CD4-positive, alpha-beta T cell (primary cell): ENCODE measurements at places on chromosomes 12 and 14. TPM values are rescaled to one million over a fixed set of nuclear protein-coding genes. Genes with fewer than 3 reads are reported as not detected.

Gene REP15
- not detected for total RNA-seq

Gene CELA1
- 1.2 TPM for total RNA-seq

Gene NOVA1
- not detected for total RNA-seq

Gene GRIN2B
- total RNA-seq = not detected

Gene RNASE7
- not detected for total RNA-seq

Gene TTC9
- total RNA-seq = 7.0 TPM

DNA sequence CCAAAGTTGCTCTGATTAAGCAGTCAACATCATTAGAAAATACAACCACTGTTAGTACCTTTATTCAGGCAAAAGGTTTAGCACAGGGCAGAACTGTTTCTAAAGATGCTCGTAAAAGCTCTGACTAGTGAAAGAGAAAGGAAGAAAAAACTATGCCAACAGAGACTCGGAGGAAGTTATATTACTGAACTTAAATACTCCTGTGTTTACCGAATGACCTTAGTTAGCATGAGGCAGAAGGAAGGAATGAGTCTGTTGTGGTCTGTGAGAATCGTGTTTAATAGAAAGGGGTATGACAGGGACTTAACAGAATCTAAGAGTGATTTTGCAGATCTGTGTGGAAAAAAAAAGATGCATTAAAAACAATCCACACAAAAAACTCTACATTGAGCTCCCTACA is 84.1 kb upstream of the OVCH1 start:
- DNase-seq = no peak

DNA sequence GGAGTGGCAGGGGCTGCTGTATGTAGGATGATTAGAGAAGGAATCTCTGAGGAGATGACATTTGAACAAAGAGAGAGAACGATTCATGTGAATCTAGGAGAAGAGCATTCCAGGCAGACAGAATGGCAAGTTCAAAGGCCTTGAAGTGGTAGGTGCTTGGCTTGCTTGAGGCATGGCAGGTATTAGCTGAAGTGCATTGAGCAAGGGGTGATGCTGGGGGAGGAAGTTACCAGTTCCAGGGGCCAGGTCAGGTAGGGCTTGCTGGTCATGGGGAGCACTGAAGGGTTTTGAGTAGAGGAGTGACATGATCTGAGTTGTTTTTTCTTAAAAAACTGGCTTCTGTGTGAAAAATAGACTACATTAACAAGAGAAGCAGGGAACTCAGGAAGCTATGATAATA is 71.8 kb downstream of the SPATS2 start:
- no peak for DNase-seq

DNA sequence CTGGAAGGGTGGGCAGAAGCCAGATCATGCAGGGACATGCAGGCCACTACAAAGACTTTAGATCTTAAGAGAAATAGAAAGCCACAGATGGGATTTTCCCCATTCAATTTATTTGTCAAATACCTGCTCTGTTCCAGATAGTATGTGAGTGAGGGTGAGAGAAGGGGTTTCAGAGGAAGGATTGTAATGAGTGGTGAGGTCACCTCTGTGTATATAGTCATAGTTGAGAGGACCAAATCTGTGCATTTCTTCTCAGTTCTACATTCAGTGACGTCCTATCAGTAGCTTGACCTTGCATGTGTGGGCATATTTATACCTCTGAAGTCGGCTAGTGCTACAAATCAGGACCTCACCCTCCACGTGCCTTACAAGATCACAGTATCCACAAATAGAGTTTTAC is 31.2 kb upstream of the RBM19 start:
- no peak for DNase-seq

- no peak for DNase-seq
These were observed 8.7 kb downstream of the SLC11A2 start for GRCh38 chr12:51017452-51017851.

DNA sequence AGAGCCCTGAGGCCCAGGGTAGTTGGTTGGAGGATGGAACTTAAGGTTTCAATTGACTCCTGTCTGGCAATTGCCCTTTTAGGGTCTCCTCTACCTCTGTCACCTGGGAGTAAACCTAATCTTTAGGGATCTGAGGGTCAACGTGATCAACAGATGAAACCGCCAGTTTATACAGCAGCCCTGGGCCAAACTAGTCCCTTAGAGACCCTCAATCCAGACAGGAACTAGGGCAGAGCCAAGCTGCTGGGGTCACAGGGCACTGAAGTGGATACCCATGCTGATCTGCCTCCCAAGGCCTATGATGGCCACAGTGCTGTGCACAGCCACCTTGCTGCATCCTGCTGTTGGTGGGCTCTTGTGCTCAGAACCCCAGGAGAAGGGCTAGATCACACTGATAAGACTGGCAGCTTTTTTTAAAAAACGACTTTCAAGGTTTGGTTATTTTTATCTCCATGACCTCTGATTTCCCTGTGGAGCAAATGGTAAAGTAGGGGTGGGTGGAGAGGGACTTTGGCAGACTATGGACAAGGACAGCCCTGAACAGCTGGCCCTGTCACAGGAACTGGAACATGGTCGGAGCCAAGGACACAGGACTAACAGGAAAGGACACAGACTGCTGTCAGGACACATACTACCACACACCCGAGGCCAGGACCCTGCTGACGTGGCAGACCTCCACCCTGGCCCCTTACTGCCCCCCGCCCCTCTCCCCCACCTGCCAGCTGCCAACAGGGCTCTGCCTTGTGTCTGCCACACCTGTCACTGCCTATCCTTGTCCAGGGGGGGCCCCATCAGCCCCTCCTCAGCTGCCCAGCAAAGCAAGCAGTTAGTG is 474 bp downstream of the FITM1 start:
- no peak for DNase-seq

GRCh38 chr14:103195828-103196615 is 72.8 kb downstream of the TNFAIP2 start:
- no peak for DNase-seq

DNA sequence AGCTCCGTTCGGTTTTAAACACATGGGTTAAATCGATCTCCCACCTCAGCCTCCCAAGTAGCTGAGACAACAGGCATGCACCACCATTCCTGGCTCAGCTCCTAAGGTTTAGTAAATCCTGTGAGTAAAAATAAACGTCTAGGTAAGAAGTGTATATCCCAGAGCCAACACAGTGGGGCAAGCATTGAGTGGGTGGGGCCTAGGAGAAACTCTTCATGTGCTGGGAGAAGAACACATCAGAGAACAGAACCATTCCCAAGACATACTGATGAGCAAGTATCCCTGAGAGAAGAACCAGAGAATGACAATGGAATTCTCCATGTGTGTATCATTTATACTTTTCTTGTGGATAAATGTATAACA is 86.3 kb downstream of the SEC23A start:
- DNase-seq = no peak

DNA sequence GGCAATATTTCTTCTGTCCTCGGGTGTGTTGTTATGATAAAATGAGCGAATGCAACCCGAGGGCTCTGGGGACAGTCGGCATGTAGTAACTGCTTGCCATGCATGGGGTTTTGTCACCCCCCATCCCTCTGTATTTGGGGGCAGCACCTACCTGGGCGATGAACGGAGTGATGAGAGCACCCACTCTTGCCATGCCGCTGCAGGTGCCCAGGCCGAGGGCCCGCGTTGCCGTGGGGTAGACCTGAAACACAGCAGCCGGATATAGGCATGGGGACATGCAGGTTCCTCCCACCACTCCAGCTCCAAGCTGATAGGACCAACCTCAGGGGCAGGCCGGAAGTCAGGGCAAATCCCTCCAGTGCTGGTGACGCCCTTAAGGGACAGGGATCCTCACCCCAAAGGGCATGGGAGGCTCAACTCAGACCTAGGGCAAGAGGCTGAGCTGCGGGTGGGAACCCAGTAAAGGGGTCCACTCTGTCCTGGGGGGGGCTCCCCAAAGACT is 35.8 kb downstream of the DAO start:
- DNase-seq = no peak

DNA sequence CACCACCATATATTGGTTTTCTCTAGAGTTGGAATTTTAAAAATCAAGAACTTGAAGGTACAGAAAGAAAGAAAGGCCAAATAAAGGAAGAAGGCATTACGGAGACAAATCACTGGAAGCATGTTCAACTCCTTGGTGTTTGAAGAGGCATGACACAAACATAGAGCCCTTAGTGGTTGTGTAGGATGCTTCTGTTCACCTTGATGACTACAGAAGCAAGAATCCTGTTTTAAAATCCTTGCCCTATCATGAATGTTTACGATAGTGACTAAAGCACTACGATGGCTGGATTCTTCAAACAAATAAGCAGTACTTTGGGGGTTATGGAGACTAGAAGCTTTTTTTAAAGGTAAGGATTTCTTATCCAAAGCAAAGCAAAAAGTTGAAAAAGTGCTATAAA is 10.3 kb upstream of the ISM2 start:
- DNase-seq = no peak

DNA sequence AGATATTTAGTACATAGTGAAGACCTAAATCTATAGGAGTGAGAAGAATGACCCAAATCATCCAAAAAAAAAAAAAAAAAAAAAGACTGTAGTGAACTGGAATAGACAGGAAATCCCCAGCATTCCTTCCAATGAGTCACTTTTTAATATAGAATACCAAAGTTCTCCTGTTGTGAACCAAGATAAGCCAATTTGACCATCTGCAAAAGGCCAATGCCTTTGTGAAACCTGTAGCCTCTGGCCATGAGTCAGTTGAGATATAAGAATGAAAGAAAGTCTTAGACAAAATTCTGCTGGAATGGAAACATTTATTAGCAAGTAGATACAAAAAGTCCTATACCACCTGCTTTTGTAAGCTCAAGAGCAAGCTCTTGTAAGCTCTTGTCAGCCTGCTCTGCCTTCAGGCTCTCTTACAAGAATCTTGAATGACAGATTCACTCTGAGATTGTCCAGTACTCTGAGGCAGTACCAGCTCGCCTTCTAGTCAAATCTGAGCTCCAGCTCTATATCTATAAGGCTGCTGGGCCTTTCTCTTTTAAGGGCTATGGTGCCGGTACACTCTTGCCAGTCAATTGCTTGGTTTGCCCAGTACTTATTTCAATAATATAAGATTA is 243.0 kb upstream of the TMTC1 start:
- no peak for DNase-seq

- no peak for DNase-seq
These were observed 37.2 kb downstream of the RAD51B start for GRCh38 chr14:67856827-67857226.

DNA sequence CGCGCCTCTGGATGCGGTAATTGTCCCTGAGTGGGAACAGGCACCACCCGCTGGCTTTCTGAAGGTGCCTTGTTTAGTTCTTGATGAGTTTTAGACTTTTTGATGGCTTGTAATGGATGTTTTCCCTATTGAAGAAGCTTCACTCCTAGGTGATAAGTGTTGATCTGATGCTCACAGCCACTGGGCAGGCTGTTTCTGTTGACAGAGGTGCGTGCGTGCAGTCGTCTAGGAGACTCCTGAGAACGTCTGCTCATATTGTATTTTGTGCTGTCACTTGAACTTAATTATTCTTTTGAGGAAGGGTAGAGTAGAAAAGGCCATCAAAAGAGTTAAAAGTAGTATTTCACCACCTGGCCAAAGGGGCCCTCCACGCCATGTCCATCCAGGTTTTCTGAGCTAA is 70.5 kb downstream of the EP400 start:
- no peak for DNase-seq

- DNase-seq = no peak
These were observed 27.4 kb downstream of the RAB21 start for GRCh38 chr12:71782017-71782416.
